ENCODE measurements at places on chromosomes 3 and 15.

DNA sequence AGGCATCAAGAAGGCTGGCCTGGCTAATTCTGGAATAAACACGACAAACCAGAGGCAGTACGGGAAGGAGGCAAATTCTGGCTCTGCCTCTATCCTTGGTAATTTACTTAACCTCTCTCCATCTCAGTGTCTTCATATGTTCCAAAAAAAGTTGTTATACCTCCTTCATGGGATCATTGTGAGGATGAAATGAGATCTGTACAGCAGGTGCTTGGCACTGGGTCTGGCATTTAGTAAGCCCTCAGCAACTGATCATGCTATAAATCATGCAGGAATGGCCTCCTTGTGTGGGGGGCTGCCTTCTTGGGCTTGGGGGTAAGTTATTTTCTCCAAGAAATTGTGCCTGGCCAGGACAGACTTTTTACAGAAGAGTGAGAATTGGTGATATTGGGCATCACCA, 38.3 kb upstream of the TRA2B start:
- DNase-seq, result no peak

DNA sequence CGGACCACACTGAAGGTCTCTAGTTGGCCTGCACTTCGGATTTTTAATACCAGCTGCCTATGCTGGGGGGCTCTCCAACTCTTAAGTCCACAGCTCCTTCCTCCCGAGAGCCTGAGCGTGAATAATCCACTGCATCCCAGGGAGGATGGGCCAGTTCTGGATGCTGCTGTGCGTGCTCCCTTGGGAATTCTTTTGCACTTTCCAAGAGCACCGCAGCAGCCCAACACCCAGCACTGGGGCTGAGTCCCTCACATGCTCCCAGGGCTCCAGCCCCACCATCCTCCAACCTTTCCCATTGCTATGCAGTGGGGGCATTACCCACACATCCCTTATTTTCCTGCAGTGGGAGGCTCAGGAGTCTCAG, 136.4 kb upstream of the IQSEC1 start:
- no peak for DNase-seq

- DNase-seq, result peak; percentile 89
Observed at GRCh38 chr15:96330450-96331143, at the start of gene NR2F2. Gene NR2F2, plus strand, starts transcription at chr15:96330700. Its CDS starts 1,406 bp downstream, at chr15:96332106.

- no peak for DNase-seq
Observed at GRCh38 chr15:26838742-26839460, 28.0 kb upstream of the GABRA5 start.

DNA sequence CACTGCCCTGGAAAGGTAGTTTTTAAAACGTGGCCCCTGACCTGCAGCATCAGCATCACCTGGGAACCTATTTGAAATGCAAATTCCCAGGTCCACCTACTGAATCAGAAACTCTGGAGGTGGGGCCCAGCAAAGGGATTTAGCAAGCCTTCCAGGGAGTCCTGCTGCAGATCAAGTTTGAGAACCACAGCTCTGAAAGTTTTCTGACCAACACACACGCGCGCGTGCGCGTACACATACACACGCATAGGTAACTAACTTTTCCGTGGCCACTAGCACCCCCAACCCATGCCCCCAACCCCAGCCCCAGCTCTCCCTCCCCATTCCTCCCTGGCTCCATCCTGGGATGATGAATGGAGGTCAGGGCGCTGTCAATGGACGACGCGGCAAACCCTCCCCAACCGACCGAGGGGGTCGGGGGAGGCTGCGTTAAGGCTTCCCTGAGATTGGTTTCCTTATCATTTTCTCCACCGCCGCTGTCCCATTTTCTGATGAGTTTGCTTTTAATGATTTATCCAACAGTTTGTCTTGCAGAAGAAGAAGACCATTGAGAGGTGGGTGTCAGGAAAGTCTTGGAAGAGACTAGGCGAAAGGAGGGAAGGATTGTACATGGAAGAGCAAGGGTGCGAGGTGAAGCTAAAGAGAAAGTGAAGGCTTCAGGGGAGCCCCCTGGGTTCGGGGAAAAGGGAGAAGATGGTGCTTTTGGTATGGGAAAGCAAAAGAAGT, 590 bp upstream of the BOC start:
- DNase-seq, result no peak

GRCh38 chr3:38114052-38114874, 22.7 kb downstream of the ACAA1 start:
- no peak for DNase-seq

GRCh38 chr15:54820811-54821210, 375.9 kb downstream of the RSL24D1 start:
- DNase-seq, result no peak

- DNase-seq, result no peak
Observed at GRCh38 chr3:134650431-134651346, at the start of gene KY. Gene KY, minus strand, starts transcription at chr3:134651022. Its CDS starts 62 bp downstream, at chr3:134650960.

- no peak for DNase-seq
Observed at GRCh38 chr3:133944641-133945380, 49.1 kb upstream of the RAB6B start.

DNA sequence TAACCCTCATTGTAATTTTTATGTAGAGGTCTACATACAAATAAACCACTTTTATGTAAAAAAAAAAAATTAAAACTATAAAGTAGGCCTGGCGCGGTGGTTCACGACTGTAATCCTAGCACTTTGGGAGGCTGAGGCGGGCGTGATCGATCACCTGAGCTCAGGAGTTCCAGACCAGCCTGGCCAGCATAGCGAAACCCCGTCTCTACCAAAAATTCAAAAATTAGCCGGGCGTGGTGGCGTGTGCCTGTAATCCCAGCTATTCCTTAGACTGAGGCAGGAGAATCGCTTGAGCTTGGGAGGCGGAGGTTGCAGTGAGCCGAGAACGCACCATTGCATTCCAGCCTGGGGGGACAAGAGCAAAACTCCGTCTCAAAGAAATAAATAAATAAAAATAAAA, 766 bp upstream of the SLC12A6 start:
- DNase-seq, result no peak

GRCh38 chr3:108097322-108098002, 6.6 kb upstream of the CD47 start:
- DNase-seq, result no peak

GRCh38 chr15:22895465-22896190, 57.2 kb downstream of the NIPA2 start:
- DNase-seq, result no peak

DNA sequence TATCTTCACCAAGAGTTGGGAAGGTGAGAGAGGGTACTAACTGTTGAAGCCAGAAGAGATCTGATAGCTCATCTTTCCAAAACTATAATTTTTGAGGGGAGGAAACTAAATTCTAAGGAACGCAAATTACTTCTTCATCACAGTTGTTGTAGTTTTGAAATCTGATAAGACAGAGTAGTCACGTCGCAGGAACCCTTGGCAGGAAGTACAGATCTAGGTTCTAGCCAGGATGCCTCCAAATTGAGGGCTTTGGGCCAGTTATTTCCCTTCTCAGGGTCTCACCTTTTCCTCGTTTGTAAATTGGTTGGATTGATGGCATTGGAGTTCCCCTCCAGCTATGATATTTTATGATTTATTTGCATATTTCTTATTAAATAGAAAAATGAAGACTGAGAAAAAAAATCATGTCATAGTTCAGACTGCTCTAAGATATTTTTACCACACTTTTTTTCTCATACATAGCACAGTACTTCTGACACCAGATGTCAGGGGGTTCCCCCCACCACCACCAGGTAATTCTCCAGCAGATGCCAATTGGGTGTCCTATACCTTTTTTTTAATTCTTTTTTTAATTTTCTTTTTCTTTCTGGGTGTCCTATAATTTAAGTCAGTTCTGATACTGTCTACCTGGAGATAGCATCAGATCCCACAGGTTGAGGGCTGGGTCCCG, 32.3 kb upstream of the APH1B start:
- DNase-seq, result no peak

DNA sequence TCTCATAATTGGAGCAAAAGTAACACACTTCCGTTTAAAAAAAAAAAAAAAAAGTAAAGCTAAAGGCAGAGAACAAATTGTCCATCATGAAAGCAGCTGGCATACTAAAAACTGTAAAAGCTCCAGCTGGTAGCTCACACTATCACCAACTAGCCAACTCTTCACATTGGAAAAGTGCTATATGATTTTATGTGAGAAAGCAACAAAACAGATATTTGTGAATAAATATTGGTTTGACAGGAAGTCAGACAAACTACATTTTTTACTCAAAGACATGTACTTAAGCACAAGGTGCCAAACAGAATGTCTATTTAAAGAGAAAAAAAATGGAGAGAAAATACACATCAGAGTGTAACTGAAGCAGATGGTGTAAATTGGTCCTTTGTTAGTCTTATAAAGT, 231.2 kb upstream of the CADM2 start:
- DNase-seq, result no peak

GRCh38 chr15:79094611-79095021, 4.0 kb upstream of the RASGRF1 start:
- no peak for DNase-seq

DNA sequence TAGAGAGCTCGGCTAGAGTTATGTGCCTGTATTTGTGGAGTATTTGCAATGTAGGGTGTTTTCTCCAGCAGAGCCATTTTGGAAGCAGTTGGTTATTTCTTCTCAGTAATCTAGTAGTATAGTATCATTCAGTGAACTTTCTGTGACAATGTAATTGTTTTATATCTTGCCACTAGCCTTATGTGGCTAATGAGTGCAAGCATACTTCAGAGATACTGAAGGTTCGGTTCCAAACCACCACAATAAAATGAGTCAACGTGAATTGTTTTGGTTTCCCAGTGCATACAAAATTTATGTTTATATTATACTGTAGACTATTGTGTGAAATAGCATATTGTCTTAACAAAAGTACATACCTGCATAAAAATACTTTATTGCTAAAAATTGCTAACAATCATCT, 286.9 kb upstream of the TBL1XR1 start:
- no peak for DNase-seq

DNA sequence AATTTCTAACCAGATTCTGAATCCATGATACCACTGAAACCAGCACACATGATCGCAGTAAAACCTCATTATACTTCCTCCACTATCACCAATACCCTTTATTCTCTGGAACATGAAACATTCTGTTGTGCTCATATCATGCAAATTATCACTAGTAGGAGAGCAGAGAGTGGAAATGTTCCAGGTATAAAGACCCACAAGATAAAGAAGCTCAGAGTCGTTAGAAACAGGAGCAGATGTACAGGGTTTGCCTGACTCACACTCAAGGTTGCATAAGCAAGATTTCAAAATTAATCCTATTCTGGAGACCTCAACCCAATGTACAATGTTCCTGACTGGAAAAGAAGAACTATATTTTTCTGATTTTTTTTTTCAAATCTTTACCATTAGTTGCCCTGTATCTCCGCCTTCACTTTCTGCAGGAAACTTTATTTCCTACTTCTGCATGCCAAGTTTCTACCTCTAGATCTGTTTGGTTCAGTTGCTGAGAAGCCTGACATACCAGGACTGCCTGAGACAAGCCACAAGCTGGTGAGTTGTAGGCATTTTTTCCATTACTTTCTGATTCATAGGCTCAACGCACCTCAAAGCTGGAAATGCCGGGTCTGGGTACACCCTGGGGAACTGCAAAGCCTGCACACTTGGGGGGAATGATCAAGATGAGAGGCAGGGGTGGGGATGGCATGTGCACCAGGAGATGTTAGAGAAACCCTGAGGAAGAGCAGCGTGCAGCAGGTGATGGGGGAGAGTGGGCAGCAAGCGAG, at the start of gene CCR2:
CCR2 (plus strand) TSS at position 465 of the 764 bp plus-strand sequence. CDS start 3,417 bp downstream, outside the sequence.
- no peak for DNase-seq

GRCh38 chr3:188798556-188799145, 373.1 kb upstream of the TPRG1 start:
- DNase-seq, result no peak

- no peak for DNase-seq
Observed at GRCh38 chr3:127053979-127054378, 71.1 kb downstream of the PLXNA1 start.

GRCh38 chr3:11596387-11596786, 47.3 kb downstream of the VGLL4 start:
- no peak for DNase-seq

GRCh38 chr3:69164296-69164695, 41.9 kb upstream of the LMOD3 start:
- no peak for DNase-seq

GRCh38 chr15:101100593-101101442, 151.0 kb downstream of the CHSY1 start:
- no peak for DNase-seq

- DNase-seq, result no peak
Observed at GRCh38 chr15:60733196-60733595, 254.3 kb upstream of the ICE2 start.

DNA sequence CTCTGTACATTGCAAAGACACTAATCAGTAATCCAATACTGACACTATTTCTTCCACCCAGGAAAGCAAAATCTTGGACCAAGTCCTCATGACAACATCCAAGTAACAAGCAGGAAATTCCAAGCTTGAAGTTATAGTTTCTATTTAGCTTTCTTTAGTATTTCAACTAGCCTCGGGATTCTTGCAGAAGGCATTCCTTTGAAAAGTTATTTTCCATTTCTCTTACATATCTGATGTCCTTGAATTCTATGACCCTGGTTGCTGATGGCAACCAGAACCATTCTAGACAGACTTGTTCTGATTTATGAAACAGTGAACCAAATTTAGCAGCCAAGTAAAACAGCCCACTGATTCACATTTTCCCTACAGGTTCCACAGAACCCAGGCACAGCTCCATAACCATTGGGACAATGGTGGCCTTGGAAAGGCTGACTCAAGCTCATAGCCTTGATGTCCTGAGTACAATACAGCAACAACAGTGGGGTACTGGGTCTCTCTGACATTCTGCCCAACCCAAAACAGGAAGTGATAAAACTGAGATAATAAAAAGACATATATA, 26.5 kb downstream of the P3H2 start:
- DNase-seq, result no peak

DNA sequence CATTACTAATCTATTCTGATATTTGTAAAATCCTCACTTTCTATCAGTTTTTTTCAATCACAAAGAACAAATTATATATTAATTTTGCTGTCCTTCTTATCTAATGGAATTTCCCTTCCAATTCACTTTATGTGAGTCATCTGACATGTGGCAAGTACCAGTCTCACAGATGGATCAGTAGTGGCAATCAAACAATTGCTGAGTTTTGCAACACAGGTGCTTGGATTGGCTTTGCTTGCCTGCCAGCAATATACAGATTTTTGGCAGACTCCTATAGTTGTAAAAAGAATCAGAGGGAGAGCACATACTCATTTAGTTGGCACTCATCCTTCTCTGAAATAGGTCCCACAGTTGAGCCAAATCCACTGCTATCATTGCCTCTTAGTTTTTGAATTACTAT, 83.7 kb downstream of the BCHE start:
- no peak for DNase-seq

DNA sequence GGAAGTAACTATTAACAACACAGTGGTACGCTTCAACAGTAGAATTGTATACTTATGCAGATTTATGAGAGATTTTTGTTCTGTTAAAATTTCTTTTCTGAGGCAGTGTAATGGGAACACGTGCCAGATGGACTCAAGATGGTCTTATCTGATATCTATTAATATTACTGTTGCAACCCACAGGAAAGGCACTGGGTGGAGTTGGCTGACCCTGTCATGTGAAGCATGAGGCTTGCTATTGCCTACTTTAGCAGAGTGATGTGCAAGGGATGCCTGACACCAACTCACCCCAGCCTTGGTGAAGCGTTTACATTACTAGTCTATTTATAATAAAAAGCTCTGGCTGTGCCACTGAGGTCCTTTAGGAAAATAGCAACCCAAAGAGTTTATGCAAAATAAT, 19.8 kb upstream of the ARNT2 start:
- DNase-seq, result no peak
